ENCODE measurements at places on chromosomes 6 and 20. TPM values are rescaled to one million over a fixed set of nuclear protein-coding genes. Genes with fewer than 3 reads are reported as not detected.

GRCh38 chr6:142857233-142857761, 87.7 kb downstream of the HIVEP2 start:
- H3K36me3 ChIP-seq = no peaks in the 10 kb centered on the region
- H3K4me3 ChIP-seq = no peak overlapping the region
- H3K4me1 ChIP-seq = peaks cover 8% of the 10 kb centered on the region
- H3K27me3 ChIP-seq = no peaks in the 10 kb centered on the region

DNA sequence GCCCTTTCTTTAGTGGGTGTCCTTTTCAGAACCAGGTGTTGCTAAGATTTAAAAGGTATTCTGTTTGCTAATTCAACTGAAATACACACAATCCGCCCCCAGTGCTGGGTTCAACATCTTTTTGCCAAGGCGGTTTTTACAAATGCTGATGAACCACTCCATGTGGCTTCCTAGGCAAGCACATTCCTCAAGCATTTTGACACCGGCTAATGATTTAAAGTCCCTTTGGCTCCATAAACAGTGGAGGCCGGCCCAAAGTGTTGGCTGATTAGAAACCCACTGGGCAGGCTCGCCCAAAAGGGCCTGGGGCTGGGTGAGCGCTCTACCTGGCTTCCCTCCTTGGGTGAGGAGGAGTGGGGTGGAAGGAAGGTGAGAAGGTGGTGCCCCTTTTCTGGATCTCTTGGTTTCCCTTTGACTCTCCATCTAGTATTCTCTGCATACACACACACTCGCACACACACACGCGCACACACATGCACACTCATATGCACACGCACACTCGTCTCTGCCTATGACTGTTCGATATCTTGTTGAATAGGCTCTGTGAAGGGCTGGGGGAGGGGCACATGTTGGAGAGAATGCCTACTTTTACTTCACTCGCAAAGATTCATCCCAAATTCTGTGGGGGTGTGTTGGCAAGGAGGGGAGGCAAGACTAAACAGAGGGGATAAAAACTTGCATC, 66.7 kb upstream of the ARMC2 start:
- H3K36me3 ChIP-seq = no peaks in the 10 kb centered on the region
- H3K4me1 ChIP-seq = no peaks in the 10 kb centered on the region
- no peak for DNase-seq

DNA sequence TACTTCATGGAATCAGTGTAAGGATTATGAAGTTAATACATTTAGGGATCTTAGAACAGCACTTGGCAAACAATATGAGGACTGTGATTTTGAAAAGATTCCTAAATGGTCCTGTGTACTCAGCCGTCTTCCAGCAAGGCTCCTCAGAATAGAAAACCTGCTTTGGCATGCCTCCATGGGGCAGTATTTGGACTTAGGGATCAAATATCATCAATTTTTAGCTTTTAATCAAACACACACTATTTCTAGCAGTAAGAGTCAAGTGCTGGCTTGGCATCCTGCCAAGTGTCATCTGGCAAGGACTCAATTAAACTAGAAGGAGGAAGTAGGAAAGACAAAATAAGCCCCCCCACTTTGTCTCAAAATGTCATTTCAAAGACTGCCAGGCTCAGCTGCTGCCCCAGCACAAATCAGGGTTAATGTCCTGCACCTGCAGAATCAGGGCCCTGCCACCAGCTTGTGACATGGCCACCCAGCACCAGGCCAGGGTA, 40.8 kb downstream of the IYD start:
- peak; percentile 43 for DNase-seq
- H3K36me3 ChIP-seq = no peaks in the 10 kb centered on the region
- no peaks in the 10 kb centered on the region for H3K27me3 ChIP-seq
- no peak overlapping the region for H3K27ac ChIP-seq
- H3K4me3 ChIP-seq = no peak overlapping the region

DNA sequence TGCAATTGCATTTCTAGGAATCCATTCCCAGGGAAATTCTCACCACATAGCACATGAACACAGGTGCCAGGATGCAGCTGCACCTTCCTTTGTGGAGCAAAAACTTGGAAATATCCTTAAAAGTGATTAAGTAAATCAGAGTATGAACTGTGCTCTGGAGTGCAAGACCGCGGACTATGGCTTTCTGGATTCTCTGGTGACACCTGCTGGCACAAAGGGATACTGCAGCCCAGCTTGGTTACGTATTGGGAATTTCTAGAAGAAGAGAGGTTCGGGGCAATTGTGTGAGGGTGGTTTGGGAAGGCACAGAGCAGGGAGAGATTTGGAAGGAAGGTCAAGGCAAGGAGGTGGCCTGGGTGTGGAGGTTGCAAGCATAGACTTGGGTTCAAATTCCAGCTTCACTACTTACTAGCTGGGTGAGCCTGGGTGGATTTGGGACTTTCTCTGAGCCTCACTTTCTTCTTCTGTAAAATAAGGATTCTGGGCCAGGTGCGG, 15.9 kb upstream of the PEDS1 start:
- peak; percentile 83 for DNase-seq
- no peak overlapping the region for H3K4me3 ChIP-seq
- no peak overlapping the region for H3K27ac ChIP-seq
- H3K36me3 ChIP-seq = no peaks in the 10 kb centered on the region

DNA sequence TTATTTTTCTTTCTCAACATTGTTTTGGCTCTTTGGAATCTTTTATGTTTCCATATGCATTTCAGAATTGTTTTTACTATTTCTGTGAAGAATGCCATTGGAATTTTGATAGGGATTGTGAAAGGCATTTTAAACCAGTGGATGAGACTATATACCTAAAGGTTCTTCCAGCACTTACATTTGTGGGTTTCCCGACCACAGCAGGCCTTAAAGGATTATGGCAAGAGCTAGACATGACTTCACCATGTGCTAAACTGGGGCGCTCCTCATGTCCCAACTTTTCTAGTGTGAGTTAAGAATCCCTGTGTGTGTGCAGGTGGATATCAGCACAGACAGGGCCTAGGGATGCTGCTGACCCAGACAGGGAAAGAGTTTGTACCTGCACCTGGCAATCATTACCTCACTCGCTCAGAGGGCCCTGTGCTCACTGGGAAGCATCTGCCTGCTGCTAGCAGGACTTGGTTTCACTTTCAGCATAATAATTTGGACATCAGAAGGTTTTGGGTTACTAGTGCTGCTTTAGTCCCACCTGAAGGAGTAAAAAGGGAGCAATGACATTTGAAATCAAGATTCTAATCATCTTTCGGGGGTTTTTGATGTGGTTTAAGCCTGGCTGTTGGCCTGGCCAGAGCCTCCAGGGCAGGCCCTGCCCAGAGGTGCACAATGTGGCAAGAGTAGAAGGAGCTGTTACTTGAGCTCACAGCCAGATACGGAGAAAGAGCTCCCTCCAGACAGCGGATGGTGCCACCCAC, 137.1 kb downstream of the CDC5L start:
- H3K27me3 ChIP-seq = no peaks in the 10 kb centered on the region
- no peak for DNase-seq
- H3K4me3 ChIP-seq = no peak overlapping the region
- no peak overlapping the region for H3K27ac ChIP-seq
- H3K4me1 ChIP-seq = no peaks in the 10 kb centered on the region
- no peaks in the 10 kb centered on the region for H3K36me3 ChIP-seq

DNA sequence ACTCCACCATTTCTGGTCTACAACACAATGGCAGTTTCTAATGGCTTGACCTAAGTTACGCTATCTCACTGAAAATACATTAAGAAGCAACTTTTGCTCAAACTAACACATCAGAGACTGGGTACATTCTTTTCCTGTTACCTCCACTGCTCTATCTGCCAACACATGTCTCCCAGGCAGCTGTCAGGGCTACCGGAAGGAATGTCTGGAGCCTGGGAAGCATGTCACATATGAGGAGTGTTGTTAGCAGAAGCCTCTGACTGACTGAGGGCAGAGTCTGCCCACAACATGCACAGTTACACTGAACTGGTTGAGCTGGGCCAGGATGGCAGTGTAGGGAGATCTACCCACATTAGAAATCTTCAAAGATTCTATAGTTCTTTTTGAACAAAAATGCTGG, 264.5 kb downstream of the KIF16B start:
- no peaks in the 10 kb centered on the region for H3K27me3 ChIP-seq
- no peak overlapping the region for H3K4me3 ChIP-seq
- no peaks in the 10 kb centered on the region for H3K36me3 ChIP-seq
- no peak overlapping the region for H3K27ac ChIP-seq

DNA sequence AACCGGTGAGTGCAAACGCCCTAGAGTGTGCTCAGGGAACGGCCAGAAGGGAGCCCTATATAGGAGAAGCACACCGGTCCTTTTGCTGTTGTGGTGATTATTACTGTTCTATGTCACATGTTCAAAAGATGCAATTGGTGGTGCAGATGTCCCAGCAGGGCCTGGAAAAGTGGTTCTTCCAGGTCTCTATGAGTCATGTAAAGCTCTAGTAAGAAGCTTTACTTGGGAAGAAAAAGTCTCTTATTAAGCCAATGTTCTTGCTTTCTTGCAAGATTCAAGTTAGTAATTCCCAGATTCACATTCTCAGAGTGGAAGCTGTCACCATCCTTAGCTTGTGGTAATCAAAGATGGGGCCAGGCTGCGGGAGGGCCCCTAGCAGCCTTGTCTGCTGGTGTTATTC, 23.3 kb downstream of the EDN3 start:
- H3K27ac ChIP-seq = no peak overlapping the region
- DNase-seq = no peak
- H3K4me3 ChIP-seq = no peak overlapping the region
- H3K4me1 ChIP-seq = no peaks in the 10 kb centered on the region
- no peaks in the 10 kb centered on the region for H3K27me3 ChIP-seq
- H3K36me3 ChIP-seq = no peaks in the 10 kb centered on the region

DNA sequence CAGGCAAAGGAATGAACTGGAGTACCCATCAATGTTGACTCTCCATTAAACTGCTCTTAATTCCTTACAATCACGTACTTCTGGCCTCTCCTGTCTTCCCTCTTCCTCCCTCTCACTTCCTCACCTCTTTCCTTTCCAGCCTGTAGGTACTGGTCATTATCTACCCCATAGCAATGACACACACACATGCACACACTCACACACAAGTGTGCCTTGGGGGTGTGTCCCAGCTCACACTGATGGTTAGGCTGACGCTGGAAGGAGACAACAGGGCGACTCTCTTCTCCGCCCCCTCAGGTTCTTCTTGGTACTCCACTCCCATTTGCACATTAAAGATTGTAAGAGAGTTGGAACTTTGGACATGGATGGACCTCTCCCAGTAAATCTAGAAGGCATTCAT, 14.0 kb upstream of the SERPINB9 start:
- no peak for DNase-seq
- no peaks in the 10 kb centered on the region for H3K27me3 ChIP-seq
- no peak overlapping the region for H3K4me3 ChIP-seq

DNA sequence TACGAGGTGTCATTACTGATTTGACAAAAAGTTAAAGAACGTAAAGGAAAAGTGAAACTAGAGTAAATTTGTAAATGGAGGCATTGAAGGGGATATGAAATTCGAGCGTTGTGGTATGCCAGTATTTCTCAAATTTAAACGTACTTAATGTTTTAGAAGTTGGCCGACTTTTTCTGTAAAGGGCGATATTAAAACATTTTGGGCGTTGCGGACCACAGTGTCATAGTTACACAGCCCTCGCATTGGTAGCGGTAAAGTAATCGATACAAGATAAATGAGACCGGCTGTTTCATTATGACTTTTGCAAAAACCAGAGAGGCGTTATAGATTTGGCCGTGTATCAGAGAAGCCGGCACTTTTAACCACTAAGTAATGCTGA, 39.6 kb downstream of the OR2B2 start:
- no peaks in the 10 kb centered on the region for H3K36me3 ChIP-seq
- no peak overlapping the region for H3K27ac ChIP-seq
- DNase-seq = no peak
- H3K4me1 ChIP-seq = peaks cover 3% of the 10 kb centered on the region

- DNase-seq = no peak
- H3K36me3 ChIP-seq = no peaks in the 10 kb centered on the region
- H3K27ac ChIP-seq = no peak overlapping the region
- no peaks in the 10 kb centered on the region for H3K27me3 ChIP-seq
- H3K4me3 ChIP-seq = no peak overlapping the region
- no peaks in the 10 kb centered on the region for H3K4me1 ChIP-seq
These were observed 11.8 kb downstream of the DUSP22 start for GRCh38 chr6:303948-304558.

- H3K4me3 ChIP-seq = peak overlapping the region; percentile 46
- peak; percentile 15 for DNase-seq
- no peaks in the 10 kb centered on the region for H3K36me3 ChIP-seq
- H3K27ac ChIP-seq = no peak overlapping the region
These were observed 416 bp downstream of the RSPH4A start for GRCh38 chr6:116616737-116617053.

DNA sequence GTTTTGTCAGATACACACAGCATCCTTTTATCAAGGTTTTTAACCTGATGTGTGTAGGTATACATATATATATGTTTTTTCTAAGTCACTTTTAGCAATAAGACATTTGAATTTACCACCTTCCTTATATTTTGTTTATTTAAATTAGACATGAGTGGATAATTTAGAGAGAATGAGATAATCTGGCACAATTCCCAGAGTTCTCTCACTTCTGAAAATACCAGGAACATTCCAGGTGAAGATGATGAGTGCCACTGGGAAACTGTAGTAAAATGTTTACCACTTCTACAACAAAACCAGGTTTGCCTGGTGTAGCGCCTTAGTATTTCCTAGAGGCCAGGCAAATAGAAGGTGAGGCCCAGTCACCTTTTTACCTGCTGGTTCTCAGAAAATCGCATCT, 189.5 kb downstream of the TMEM242 start:
- no peak for DNase-seq
- H3K27me3 ChIP-seq = no peaks in the 10 kb centered on the region
- peaks cover 1% of the 10 kb centered on the region for H3K4me1 ChIP-seq
- no peaks in the 10 kb centered on the region for H3K36me3 ChIP-seq
- H3K4me3 ChIP-seq = no peak overlapping the region
- H3K27ac ChIP-seq = no peak overlapping the region

Gene PPP1R18
- 57.6 TPM for total RNA-seq

Gene CITED2
- total RNA-seq = 350 TPM

Gene CAP2
- 3.3 TPM for total RNA-seq

Gene DEFB132
- not detected for total RNA-seq

Gene TFAP2C
- 1.1 TPM for total RNA-seq

Gene AKAP12
- total RNA-seq = 165 TPM

Measured in ovary (tissue), 10 donors.